ENCODE measurements at places on chromosomes 1 and 21.
A peak's percentile ranks its signal among the peaks of the same experiment; 100 is the strongest.

- no peak for DNase-seq
Observed at GRCh38 chr1:111466480-111466879, 7.3 kb upstream of the C1orf162 start.

GRCh38 chr1:150484431-150484830 lies 2.8 kb upstream of the TARS2 start:
- DNase-seq, result no peak

GRCh38 chr1:152442765-152443164 lies 28.7 kb upstream of the CRNN start:
- DNase-seq, result no peak

DNA sequence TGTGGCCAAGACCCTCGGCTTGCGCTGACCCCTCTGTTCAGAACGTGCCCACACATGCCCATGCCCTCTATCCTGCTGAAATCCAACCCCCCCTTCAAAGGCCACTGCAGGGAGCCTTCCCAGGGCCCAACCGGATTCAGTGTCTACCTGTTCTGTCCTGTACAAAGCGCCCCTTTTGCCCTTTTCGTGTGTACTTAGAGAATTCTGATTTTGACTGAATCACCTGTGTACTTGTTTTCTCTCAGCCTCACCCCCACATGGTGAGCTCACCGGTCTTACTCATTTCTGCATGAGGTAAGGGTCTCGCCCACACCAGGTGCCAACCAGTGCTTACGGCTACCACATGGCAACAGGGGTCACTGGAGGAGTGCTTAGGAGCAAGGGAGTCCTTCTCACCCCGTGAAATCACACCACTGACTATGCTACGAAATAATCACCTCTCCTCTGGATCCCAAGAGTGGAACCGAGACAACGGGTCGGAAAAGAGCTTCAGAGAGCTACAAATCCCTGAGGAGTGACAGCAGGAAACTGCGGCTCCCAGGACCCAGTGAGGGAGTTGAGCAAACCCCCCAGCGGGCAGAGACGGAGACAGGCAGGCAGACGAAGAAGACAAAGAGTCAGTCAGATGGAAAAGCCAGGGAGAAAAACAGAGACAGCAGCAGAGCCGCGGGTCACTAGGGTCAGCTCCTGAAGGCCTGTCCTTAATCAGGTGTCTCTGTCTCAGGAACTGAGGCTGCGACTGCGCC lies 2.1 kb upstream of the S100A2 start:
- DNase-seq, result no peak

DNA sequence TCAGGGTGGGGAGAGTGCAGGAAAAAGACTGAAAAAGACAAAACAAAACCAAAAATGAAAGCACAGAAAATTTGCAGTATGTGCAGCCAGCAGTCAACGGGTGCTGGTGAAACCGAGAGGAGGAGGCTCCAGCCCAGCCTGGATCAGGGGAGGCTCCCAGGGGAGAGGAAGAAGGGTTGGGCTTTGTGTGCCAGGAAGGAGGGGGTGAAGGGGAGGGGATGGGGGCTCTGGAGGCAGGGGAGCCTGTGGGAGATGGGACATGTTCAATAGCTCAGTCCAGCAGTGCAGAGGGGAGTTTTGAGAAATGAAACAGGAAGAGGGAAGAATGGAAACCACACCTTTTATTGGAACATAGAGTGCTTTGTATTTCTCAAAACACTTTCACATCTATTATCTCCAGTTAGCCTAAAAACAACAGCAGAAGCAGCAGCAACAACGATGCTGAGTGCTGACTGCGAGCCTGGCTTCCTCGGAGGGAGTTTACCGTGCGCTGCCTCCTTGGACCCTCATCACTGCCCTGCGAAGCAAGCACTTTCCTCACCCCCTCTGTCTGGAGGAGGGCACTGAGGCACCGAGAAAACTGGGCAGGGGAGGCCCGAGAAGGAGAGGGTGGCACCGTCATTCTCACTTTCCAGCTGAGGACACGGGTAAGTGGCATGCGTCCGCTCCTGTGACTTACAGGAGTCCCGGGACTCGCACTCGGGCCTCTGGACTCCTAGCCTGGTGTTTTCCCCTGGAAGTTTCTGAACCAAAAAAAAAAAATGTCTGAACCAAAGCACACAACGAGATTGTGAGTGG lies 62.9 kb downstream of the MDM4 start:
- DNase-seq, result no peak

DNA sequence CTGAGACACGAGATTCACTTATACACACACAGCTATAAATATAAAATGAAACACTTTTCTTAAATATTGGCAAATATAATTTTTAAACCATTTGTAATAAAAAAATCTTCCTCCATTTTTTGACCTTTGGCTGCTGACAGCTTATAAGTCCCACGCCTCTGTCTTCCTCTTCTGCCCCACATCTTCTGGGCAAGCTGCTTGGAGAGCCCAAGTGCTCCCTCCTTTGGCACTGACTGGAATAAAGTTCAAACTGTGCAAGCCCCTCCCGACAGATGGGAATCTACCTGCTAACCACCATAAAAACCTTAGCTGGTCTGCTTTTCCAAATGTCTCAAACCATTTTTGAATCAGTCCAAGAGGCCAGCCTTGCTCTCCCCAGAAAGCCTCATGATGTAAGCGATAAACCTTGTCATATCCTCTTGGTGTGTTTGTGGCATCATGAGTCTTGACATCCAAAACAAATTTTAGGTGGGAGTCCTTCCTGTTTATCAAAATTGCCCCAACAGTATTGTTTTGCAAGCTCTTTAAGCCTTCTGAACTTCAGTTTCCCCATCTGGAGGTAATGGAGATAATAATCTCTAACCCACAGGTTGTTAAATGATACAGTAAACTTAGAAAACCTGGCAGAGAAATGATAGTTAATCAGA lies 99.8 kb downstream of the SNX7 start:
- peak; percentile 3 for DNase-seq

DNA sequence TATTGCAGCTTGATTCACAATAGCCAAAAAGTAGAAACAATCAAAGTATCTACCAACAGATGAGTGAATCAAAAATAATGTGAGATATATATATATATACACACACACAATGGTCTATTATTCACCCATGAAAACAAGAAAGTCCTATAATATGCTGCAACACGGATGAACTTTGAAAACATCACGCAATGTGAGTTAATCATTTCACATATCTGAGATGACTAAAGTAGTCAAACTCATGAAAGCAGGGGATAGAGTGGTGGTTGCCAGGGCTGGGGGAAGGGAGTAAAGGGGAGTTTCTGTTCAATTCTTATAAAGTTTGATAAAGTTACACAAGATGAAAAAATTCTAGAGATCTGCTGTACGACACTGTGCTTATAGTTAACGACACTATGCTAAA lies 1234.8 kb downstream of the MRPL39 start:
- DNase-seq, result no peak

DNA sequence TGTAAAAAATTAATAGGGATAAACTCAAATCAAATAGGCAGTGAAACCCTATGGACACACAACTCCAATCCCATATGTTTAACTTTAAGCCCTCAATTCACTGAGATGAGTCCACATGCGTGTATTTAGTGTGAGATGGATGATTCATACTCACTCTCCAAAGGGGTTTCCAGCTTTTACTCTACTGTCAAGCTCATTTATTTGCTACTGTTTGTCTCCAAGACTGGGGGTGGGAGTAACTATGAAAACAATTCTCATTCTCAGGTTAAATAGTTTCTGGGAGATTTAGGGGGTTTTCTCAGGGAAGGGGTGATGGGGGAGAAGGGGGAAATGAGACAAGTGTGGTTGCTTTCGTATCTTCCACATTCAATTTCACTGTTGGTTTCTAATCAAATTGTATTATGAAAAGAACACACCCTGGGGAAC lies 2.7 kb downstream of the RAB29 start:
- DNase-seq, result no peak

DNA sequence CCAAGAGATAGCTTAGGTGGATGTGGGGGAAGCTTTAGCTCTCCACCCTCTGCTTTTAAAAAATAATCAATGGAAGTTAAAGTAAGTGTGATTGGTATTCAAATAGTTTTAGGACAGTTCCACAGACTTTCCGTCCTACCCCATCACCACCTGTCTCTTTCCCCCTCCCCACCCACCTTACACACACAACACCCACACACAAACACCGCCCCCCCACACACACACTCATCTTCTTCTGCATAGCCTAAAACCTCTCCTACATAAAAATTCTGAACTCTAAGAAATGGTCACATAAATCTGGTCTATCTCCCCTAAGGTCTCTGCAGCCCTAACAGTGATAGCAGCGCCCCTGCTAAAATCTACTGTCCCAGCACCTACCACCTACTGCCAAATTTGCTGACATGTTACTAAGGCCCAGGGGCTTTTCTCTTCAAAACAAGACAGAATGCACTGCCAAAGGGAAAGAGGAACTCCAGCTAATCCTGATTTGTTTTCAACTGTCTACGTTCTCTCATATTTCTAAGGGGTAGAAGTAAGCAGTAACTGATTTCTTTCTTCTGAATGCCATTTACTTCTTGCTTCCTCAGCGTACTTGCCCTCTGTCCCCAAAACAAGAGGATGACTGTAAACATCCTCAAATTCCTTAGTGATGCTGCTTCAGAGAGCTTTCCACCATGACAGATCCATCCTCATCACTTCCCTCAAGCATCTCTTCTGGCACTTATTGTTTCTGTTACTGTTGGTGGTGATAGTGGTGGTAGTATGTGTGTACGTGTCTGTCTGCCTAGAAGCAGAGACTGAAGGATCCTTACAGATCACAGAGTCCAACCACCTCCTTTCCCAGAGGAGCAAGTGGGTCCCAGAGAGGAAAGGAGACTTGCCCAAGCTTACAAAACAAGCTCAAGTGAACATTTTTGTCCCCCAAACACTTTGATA lies 56.8 kb downstream of the LUZP1 start:
- DNase-seq, result no peak

- peak; percentile 73 for DNase-seq
Observed at GRCh38 chr1:160006312-160006940, 25.4 kb downstream of the PIGM start.

- DNase-seq, result no peak
Observed at GRCh38 chr1:151805066-151805820, at the start of gene LINGO4. LINGO4 (minus strand) TSS chr1:151805419; CDS start chr1:151802704, 2,715 bp downstream.

DNA sequence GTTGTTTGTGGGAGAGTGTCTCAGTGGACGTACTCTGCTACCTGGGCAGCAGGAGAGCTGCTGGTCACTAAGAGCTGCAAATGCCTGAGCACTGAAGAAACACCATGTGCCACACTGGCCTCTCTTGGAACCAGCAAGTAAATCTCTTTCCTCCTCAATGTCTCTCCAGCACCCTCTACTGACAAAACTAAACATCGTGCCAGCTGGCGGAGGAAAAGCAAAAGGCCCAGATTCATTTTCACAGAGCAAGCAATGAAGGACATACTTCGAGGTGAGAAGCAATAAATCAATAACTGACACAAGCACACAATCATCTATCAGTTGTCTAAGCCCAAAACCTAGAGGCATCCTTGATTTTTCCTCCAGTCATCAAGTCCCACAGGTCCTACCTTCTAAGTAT lies 78.1 kb downstream of the RERE start:
- no peak for DNase-seq

GRCh38 chr1:232776526-232777106 lies 28.6 kb upstream of the MAP10 start:
- DNase-seq, result no peak

- DNase-seq, result no peak
Observed at GRCh38 chr1:41975850-41976569, 57.3 kb upstream of the HIVEP3 start.

DNA sequence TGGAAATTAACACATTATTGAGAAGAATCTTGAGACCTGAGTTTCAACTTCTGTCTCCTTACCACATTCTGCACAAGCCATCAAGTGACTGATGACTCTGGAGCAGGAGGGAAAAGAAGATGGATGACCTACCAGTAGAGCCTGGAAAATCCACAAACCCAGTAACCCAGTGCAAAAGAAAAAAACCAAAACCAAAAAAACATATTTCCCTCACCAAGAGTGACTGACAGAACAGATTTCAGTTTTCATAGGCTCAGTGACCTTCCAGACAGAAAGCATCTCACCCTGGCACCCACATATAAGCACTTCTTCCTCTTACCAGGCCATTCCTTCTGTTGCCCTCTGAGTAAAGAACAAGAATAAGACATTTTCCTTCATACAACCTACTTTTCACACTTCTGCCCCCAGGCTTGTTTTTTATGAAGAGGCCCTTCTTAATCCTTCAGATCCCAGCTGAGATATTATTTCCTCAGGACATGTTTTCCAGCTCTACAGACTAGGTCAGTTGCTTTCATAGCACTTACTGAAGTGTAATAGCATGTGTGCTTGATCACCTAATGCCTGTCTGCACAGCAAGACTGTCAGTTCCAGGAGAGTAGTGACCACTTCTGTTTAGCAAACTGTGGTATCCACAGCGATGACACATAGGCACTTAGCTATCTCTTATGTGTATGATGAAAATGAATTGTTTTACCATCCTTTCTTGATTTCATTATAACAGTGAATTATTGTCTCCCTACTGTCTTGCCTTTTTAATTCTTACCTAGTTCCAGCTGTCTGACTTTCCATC lies 4.0 kb downstream of the TSACC start:
- no peak for DNase-seq

DNA sequence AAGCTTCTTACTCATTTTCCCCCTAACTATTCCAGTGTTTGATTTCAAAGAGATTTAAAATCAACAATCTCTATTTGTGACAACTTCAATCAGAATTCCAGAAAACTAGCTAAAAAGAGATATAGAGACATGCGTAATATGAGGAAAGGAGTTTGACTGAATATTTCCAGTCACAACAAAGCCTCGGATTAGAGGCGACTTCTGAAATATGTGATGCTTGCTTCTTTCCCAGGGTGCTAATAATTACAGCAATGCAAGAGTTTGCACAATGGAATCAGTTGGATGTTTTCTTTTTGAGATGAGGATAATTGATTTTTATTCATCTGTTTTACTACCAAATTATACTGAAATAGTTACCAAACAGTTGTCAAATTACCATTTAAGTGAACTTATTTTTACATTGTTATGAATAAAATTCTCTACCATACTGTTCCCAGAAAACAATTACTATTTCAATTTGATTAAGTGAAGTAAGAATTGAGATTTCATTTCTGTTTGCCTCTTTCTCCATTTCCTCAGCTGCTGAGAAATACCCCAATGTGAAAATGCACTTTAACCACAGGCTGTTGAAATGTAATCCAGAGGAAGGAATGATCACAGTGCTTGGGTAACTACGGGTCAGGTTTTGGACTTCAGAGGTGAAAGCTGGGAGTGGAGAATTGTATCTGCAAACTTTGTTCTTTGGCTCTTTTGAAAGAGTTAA lies 28.1 kb downstream of the KMO start:
- no peak for DNase-seq

DNA sequence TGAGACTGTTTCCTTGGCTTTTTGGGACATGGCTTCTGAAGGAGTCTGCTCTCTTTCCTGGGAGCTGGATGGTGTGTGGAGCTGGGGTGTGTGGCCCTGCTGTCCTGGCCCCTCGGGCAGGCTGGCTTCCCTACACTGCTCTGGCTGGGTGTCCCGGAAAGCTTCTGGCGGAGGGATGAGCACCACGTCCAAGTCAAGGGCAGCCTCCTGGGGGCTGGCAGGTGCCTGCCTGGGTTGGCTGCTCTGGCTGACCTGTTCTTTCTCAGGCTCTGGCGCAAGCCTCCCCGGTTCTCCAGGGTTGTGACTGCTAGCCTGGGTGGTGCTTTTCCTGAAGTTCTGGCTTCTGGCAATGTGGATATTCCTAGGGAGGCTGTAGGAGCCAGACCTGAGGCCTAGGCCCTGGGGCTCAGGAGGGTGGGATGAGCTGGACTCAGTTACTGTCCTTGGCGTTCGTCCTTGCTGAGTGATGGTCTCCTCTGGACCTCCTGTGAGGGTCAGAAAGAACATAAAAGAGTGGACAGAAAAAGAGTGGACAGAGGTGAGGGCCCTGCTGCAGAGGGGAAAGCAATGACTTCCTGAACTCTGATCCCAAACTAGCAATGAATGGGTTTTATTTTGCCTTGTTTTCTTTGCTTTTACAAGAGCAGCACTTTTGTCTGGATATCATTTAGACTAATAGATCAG lies 9.4 kb downstream of the C1orf116 start:
- no peak for DNase-seq

- DNase-seq, result peak; percentile 36
Observed at GRCh38 chr1:24289937-24290595, 29.1 kb upstream of the GRHL3 start.
